ENCODE measurements at places on chromosomes 3 and 15.

DNA sequence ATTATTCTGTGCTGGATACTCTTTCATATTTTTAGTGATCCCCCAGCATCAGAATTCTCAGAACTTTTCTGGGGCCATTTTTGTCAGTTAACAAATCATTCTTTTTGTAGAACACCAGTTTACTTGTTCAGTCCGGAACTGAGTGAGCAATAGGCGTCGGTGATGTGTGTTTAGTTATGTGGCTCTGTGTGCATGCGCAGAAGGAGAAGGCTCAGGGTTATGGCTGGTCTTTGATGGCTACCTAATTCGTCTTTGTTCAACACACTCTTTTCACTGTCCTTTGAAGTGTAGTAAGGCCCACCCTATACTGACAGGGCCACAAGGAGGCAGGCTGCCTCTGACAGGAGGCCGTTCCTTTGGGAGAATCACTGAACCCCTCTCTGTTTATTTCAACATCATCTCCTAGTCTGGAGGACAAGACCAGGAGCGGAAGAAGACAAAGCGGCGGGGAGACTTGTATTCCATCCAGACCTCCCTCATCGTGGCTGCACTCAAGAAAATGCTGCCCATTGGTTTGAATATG lies 158.2 kb upstream of the CHRM5 start:
- DNase-seq: no peak

DNA sequence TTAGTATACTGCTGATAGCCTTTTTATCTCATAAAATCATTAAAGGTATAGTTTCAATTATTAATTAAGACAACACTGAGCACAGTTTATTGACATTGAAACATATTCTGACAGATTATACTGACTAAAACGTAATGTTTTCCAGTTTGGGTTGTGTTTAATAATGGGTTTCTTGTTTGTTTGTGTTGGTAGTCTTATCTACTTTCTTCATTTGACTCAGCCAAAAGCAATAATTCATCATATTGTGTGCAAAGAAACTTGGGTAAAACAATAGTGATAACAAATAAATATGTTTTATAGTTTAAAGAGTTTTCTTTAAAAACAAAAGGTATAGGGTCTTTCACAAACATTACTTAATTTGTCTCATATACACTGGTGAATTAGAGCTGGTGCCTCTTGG lies 629.2 kb upstream of the AGTR1 start:
- DNase-seq: no peak

GRCh38 chr3:118480101-118480860 lies 554.4 kb downstream of the IGSF11 start:
- DNase-seq: no peak

- peak; percentile 75 for DNase-seq
Measured at GRCh38 chr15:38440353-38441129, 13.4 kb upstream of the FAM98B start.

- DNase-seq: no peak
Measured at GRCh38 chr3:147809206-147809605, 400.0 kb downstream of the ZIC1 start.

DNA sequence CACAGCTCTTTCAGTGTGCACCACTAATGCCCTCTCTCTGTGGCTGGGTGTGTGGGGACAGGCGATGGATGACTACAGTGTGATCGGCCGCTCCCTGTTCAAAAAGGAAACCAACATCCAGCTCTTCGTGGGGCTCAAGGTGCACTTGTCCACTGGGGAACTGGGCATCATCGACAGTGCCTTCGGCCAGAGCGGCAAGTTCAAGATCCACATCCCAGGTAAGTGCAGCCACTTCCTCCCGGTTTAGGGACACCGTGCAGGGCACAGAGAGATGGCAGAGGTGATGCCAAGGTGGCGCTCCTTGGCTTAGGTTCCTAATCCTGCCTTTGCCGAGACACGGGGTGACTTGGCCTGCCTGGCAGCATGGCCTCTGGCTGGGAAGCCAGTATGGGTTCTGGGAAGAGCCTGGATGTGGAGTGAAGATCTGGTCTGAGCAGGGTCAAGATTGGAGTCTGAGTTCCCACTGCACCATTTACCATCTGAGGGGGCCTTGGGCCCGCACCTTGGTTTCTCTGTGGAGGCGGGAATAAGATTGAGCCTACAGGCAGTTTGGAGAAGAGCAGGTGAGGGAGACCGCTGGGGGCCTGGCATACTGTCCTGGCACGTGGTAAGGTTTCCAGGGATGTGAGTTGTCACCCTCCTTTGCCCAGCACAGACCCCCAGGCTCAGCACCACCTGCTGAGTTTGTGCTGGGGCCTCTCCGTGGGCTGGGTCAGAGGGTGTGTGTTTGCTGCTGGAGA lies 108.4 kb downstream of the DNAJB8 start:
- no peak for DNase-seq

- DNase-seq: peak; percentile 60
Measured at GRCh38 chr3:170352936-170353335, 4.6 kb upstream of the SKIL start.

GRCh38 chr15:68643216-68643830 lies 64.5 kb downstream of the CORO2B start:
- DNase-seq: no peak

DNA sequence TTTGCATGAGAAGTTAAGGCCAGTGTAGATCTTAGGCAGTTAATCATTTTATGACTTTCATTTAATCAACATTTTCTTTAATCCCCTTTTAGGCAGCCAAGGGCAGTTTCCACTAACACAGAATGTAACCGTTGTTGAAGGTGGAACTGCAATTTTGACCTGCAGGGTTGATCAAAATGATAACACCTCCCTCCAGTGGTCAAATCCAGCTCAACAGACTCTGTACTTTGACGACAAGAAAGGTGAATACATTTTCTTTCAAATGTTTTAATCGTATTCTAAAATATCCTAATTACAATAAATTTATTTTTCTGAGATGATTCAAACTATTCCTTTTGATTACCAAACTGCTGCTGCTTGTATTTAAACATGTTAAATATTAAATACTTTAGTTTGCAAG lies 843.2 kb downstream of the CADM2 start:
- DNase-seq: peak; percentile 44

DNA sequence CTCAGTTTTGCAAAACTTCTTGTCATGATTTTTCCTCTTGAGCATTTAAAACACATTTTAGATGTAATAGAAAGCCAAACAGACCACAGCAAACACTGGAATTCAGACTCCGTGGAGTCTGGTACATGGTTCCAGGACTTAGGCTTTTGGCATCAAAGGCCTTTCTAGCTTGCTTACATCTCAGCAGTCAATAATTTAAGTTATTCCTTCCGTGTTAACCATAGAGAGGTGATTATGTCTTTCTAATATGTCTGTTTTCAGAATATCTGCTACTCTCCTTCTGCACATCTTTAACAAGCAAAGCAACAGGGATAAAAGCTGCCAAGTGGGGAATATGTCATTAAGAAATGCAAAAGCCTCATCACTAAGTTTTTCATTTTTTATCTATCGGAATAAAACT lies 171.7 kb upstream of the CRBN start:
- no peak for DNase-seq

- no peak for DNase-seq
Measured at GRCh38 chr3:14922863-14923262, 24.5 kb upstream of the NR2C2 start.

- DNase-seq: no peak
Measured at GRCh38 chr3:118781232-118781631, 253.4 kb downstream of the IGSF11 start.

- no peak for DNase-seq
Measured at GRCh38 chr15:85950101-85950500, 129.6 kb upstream of the AGBL1 start.

- DNase-seq: no peak
Measured at GRCh38 chr3:187936676-187937075, 191.4 kb upstream of the BCL6 start.

DNA sequence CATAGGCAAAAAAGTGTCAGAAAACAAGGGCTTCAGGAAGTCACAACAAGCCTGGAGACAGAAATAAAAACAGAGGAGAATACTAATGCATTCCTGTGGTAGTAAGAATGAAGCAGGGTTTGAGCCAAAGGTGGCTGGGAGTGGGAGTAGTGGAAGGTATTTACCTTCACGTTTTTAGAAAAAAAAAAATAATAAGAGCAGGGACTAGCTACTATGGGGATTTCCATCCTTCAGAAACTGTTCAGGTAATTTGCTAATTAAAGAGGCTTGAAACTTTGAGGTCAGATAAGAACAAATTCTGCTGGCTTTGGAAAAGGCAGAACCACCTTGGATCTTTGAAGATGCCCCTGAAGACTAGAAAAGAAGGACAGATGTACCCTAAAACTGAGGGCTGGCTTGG lies 18.4 kb downstream of the ILDR1 start:
- DNase-seq: no peak

DNA sequence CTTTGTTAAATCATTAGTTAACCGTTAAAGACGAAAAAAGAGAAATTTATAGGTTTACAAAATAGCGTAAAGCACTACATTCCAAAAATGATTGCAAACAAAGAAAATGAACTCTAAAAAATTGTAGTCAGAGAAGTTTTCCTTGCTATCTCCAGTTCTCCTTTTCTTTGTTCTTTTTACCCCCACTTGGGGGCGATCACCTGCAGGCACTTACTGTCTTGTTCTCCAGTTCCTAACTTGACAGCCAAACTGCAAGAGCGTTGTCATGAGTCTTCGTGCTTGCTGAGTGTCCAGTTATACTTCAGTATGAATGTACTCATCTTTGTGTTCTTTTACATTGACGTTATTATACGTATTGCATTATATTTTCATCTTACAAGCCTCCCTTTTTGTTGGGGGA lies 54.5 kb downstream of the CHD2 start:
- peak; percentile 67 for DNase-seq

GRCh38 chr3:183766107-183766506 lies 59.3 kb downstream of the MAP6D1 start:
- DNase-seq: no peak

DNA sequence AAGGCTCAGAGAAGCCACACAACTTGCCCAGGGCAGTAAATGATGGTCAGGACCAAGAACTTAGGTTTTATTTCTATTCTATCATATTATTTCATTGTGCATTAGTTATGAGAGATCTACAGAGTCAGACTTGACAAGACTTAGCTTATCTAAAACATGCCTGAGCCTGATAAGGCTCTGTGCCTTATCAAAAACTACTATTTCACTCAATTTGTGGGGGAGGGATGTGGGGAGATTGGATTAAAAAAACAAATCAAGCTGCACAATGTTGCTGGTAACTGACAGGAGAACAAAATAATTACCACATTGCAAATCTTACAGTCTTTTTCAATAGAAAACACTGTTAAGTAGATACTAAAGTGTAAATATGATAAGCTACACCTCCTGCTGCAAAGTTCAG lies 16.0 kb downstream of the HACD2 start:
- DNase-seq: peak; percentile 43

DNA sequence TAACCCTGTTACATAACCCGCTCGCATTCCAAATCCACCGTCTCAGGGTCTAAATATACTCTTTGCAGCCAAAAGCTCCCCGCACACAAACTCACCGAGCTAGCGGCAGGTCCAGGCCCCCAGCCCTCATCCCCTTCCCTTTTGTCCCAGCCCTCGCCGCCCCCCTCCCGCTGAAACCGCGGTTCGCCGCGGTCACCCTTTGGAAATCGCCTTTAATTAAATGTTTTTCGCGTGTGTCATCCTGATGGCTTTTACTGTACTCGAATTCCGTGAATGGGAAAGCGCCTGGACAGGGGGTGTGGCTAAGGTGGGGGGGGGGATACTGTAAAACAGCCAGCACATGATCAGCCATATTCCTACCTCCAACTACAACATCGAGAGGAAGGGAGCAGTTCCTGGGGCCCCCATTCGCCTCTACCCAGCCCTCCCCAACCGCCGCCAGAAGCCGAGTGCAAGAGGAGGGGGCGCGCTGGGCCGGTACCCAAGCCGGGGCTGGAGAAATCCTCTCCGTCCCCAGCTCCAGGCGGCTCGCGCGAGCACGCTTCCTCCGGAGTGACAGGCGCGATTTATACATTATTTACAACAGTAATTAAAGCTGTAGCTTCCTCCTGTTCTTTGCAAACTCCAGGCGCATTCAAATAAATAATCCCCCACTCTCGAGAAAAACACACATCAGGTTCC lies 1.7 kb downstream of the RORA start:
- DNase-seq: peak; percentile 5

DNA sequence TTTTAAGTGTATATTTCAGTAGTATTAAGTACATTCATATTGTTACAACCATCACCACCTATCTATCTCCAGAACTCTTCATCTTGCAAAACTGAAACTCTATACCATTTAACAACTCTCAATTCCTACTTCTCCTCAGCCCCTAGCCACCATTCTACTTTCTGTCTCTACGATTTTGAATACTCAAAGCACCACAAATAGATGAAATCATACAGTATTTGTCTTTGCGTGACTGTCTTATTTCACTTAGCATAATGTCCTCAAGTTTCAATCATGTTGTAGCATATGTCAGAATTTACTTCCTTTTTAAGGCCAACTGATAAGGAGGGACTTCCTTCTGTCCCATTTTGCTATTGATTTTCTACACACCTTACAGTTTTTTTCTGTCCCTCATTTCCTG lies 593.3 kb downstream of the FHIT start:
- no peak for DNase-seq

DNA sequence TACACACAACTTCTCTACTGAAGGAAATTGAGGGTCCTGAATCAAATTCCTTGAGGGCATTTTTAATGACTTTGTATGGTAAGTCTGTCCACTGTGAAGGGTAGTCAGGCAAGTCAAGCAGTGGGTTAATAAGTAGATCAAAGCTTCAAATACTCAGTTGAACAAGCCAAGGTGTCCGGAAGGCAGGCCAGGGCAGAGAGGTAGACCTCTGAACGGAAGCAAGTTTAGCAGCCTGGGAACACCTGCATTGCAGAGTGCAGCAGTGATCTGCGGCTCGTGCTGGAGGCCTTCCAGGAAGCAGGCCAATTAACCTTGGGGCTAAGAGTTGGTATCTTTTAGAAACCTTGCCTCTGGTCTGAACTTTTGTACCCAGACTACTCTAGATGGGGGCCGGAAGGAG lies 143.8 kb downstream of the LRTM1 start:
- DNase-seq: no peak

- peak; percentile 1 for DNase-seq
Measured at GRCh38 chr3:110995461-110996231, 76.0 kb upstream of the NECTIN3 start.

DNA sequence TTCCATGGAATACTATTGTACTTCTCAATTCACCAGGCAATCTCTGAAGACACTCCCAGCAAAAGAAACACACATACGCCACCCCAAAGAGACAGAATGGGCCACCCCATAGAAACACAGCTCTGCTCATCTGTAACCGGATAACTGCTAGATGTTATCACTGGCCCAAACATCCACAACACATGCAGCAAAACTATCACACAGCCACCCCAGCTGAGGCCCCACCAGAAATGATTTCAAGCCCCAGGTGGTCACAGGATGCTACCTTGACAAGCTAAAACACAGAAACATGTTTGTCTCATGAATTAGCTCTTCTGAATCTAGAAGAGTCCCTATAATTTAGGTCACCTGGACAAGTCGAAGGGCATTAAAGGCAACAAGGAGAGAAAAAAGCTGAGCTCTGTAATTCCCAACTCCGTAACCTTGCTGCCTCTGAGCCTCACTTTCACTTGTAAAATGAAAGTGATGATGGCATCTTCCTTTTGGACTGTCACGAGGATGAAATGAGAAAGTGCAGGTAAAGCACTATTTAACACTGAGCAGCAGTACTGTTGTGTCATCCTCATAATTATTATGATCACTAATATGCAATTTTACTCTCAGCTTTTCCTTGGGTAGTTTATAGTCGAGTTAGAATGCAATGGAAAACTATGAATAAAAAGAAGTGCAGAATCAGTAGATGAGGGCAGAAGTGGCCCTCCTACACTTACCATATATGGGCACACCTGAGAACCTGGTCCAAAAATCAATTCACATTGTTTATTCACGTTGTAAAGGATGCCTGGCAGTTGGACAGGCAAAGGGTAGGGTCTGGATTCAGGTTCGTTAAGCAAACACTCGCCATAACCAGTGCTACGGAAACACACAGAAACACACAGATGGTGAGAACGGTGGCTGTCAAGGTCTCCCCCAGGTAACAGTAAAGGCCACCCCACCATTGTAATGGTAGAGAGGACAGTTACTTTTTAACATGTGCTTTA lies 38.6 kb downstream of the ADAMTS9 start:
- DNase-seq: no peak

Measured in hematopoietic multipotent progenitor cell treated with erythropoietin and hydrocortisone succinate and interleukin-3 and kit ligand, for 4 days (in vitro differentiated cells).